Cerebellar nuclear complex (tissue), 1 donor: ENCODE measurements at places on chromosomes 1 and 21.

- no peak for DNase-seq
Measured at GRCh38 chr1:16458831-16459230, 18.3 kb downstream of the NECAP2 start.

DNA sequence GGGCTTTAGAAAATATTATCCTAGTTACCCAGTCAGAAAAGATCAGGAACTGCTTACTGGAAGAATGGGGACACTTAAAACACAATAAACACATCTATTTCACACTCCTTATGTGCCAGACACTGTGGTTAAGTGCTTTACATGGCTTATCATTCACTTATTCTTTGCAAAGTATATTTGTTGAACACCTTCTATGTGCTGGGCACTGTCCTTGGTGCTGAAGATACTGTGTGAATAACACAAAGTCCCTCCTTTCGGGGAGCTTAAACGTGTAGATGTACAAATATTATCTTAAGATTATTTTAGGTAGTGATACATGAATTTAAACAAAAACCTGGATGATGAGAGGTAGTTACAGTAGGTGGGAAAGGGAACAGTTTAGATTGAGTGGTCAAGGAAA, 169.3 kb downstream of the ST6GALNAC5 start:
- DNase-seq = no peak

- DNase-seq = no peak
Measured at GRCh38 chr1:193588311-193589082, 402.1 kb upstream of the B3GALT2 start.

DNA sequence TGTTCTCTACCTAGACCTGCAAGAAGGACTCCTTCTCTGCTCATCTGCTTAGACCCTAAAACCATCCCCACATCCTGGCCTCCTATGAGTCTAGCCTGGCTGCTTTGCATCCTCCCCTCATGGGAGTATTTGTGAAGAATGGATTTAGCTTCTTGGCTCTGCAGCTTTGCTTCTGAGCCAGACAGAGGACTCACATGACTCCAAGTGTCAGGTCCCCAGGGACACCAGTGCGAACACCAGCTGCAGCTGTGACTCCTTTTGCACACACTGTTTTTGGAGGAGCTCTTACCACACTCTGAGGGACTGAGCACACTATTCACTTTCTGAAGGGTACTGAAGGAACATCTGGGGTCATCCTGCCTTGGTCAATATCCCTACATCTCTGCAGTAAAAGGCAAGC, 131.8 kb upstream of the SGIP1 start:
- no peak for DNase-seq

DNA sequence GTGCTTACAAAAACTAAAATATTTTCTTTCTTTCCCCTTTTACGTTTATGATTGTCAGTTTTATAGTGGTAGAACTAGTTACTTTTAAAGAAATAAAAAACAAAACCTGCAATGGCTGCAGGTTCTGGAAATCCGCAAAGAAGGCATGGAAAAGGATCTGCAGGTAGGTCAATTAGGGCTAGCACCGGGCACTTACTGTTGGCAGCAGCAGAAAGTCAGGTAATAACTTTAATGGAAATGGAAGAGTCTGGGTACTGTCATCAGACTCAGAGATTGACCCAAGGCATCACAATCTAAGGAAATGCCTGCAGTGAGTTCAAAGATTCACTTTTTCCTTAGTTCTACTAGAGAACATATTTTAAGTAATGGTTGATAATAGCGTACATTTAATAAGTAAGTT, 1136.3 kb upstream of the B3GALT2 start:
- no peak for DNase-seq

DNA sequence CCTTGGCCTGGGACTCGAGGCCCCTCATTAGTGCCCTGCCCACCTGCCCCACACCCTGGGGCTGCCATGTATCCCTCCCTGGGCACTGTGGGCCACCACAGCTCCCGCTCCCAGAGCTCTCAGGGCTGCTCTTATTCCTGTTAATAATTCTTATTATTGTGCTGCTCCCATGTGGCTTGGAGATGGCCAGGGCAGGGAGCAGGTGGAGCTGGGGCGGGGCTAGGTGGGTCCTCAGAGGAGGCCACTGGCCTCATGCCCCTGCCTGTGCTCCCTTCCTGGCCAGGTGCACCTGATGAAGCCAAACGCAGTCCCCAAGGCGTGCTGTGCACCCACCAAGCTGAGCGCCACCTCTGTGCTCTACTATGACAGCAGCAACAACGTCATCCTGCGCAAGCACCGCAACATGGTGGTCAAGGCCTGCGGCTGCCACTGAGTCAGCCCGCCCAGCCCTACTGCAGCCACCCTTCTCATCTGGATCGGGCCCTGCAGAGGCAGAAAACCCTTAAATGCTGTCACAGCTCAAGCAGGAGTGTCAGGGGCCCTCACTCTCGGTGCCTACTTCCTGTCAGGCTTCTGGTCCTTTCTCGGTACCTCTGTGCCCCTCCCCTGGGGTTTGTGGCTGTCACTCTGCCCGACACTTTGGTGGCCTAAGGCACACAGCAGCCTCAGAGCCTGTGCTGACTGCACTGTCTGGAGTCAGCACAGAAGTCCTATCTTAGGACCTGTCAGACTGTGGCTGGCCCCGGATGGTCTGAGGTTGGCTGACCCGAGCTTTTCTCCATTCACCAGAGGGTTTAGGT, 34.1 kb downstream of the BMP8A start:
- no peak for DNase-seq

GRCh38 chr1:197690074-197690473, 85.2 kb downstream of the DENND1B start:
- DNase-seq = no peak

DNA sequence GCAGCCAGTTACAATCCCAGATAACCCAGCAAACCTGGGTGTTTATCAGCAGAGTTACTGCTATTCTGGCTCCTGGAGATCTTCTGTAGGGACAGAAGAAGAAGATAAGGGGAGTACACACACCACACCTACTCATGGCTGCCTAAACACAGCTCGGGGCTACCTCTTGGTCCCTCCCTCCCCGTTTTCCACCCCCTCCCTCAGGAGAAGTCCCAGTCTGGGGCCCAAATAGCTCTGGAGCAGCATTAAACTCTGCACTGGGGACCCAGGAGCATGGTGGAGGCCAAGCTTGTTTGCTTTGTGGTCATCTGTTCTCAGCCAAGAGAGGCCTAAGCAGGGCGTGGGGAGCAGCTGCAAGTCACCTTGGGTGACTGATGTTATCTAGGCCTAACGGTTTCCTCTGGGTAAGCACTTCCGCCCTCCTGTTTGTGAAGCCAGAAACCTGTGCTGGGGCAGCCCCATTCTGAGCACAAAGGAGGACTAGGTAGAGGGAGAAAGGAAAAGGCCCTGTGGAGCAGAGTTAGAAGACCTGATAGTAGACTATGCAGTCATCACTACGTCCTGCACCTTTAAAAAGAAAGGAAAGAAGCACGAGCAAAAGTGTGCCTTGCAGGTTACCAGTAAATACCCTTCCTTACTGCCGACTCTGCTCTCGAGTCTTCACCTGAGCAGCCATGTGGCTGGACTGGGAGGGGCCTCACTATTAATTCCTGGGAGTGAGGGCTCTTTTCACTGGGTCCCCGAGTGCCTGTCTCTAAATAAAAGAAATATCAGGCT, 2.0 kb upstream of the RCSD1 start:
- DNase-seq = no peak

GRCh38 chr1:61851849-61852669, 109.8 kb downstream of the PATJ start:
- DNase-seq = no peak

GRCh38 chr1:43352881-43353280, 5.9 kb upstream of the CDC20 start:
- DNase-seq = no peak

- no peak for DNase-seq
Measured at GRCh38 chr1:89971600-89971999, 23.3 kb upstream of the ZNF326 start.

DNA sequence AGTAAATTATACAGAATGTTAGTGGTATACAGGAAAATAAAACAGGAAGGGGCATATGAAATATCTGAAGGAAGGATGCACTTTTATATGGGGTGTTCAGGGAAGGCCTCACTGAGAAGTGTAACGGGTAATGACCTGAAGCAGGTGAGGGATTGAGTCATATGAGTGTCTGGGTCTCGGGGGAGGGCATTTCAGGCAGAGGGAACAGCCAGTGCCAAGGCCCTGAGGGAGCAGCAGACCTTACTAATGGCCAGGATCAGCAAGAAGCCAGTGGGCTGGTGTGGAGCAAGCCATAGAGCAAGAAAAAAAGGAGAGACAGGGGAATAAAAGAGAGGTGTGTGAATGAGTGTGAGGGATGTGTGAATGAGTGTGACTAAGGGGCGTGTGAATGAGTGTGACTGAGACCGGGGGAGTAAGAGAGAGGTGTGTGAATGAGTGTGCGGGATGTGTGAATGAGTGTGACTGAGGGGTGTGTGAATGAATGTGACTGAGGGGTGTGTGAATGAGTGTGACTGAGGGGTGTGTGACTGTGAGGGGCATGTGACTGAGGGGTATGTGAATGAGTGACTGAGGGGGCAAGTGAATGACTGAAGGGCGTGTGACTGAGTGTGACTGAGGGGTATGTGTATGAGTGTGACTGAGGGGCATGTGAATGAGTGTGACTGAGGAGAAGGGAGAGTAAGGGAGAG, 107.2 kb downstream of the GLIS1 start:
- DNase-seq = no peak

GRCh38 chr1:3501856-3502640, 47.6 kb downstream of the ARHGEF16 start:
- no peak for DNase-seq

DNA sequence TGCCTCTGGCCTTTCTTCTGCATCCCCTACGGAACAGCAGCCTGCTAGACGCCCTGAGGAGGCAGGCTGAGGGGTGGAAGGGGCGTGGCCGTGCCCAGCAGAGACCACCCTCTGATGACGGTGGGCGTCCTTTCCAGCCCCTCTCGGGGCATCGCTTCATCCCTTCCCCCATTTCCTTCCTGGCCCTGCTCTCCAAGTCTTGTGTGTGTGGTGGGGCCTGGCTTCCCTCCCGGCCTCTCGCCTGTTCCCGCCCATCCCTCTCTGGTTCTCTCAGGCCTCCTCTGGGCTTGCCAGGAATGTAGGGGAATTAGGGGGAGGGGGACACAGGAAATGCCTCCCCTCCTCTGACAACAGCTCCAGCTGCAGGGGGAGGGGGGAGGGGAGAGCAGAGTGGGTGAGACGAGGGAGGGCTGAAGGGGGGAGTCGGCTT, 51.1 kb downstream of the SKI start:
- no peak for DNase-seq

DNA sequence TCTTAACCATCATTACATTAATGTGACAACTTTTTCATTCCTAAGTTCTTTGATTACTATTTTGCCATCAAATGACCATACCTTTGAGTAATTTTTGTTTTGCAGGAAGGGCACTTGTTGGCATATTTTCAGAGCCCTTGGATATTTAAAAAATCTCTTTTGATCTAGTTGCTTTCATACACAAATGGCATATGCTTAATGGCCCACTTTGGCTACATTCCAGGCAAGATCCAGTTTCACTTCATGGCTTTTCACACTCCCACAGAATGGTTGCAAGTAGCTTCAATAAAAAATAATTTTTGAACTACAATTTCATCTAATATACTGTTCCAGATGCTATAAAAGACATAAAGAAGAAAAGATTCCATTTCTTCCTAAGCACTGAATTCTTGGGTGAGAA, 18.1 kb downstream of the ADAM30 start:
- no peak for DNase-seq

- no peak for DNase-seq
Measured at GRCh38 chr1:54728027-54728426, 12.4 kb downstream of the TTC4 start.

- DNase-seq = no peak
Measured at GRCh38 chr1:186149591-186149990, 225.5 kb downstream of the TPR start.

GRCh38 chr1:23889074-23889473, 21.0 kb upstream of the FUCA1 start:
- DNase-seq = no peak

DNA sequence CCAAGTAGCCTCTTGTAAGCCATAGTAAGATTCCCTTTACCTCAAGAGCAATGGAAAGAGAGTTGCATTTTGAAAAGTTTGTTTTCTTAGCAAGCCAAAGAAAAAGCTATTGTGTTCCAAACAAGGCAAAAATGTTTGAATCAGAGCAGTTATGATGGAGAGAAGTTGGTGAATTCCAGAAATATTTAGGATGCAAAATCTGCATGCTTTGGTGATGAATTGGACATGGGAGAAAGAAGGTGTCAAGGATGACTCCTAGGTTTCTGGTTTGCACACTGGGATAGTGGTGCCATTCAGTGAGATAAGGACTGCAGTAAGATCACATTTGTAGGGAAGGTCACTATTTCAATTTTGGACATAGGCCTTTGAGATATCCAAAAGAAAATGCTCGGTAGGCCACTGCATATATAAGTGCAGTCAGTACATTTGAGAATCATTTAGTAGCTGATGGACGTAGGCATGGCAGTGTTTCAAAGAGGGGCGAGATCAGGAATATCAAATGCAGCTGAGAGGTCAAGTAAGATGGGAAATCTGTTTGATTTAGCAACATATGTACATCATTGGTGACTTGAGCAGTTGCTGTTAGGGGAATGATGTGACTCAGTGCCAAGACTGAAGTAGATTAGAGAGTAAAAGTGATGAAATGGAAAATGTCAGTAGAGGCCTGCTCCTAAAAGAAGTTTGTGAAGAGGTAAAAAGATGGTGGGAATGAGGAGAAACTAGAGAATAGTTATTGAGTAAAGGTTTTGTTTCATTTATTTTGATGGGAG, 33.9 kb upstream of the GPR25 start:
- DNase-seq = no peak

GRCh38 chr21:16834791-16835190, 678.1 kb upstream of the CXADR start:
- DNase-seq = no peak

GRCh38 chr1:187054862-187055757, 226.4 kb downstream of the PLA2G4A start:
- no peak for DNase-seq

- DNase-seq = no peak
Measured at GRCh38 chr21:41102281-41102680, 65.7 kb upstream of the BACE2 start.

GRCh38 chr1:73537400-73537799, 660.6 kb downstream of the LRRIQ3 start:
- no peak for DNase-seq

- no peak for DNase-seq
Measured at GRCh38 chr1:177206831-177207355, 36.1 kb downstream of the BRINP2 start.
